ENCODE measurements at places on chromosomes 1 and 21.

GRCh38 chr21:45531393-45532215, 10.6 kb downstream of the SLC19A1 start:
- DNase-seq: peak; percentile 45

- no peak for DNase-seq
Observed at GRCh38 chr1:235984041-235984825, 80.7 kb downstream of the NID1 start.

DNA sequence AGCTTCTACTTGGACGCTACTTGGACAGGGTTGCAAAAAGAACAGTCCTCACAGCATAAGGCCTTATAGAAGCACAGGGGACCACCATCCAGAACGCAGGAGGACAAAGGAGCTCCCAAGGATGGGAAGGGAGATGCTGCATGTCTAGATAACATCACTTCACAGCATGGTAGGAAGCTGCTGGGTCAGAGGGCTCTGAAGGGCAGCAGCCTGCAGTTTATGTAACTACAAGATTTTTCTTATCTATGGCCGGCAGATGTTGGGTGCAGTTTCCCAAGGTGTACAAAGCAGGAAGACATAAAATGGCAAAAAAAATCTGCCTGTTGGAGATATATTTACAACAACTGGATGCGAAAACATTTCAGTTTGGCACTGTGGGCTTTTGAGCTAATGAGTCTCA, 45.3 kb upstream of the SLC5A9 start:
- DNase-seq: no peak

DNA sequence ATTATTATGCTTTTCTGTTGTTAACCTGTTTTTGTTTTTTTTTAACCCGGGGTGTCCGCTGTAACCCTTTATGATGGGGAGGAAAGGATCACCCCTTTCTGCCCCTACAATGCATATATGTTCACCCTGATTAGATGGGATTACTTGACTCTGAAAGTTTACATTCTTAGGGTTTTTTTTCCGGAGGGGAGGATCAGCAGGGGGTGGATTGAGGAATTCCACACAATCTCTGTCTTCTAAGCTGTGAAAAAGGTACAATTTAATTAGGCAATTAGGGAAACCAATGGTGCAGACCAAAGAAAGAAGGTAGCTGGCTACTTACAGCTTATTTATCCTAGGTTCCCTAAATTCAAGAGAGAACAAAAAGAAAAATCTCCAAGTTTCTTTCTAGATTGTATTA, 58.3 kb downstream of the EDEM3 start:
- peak; percentile 62 for DNase-seq

DNA sequence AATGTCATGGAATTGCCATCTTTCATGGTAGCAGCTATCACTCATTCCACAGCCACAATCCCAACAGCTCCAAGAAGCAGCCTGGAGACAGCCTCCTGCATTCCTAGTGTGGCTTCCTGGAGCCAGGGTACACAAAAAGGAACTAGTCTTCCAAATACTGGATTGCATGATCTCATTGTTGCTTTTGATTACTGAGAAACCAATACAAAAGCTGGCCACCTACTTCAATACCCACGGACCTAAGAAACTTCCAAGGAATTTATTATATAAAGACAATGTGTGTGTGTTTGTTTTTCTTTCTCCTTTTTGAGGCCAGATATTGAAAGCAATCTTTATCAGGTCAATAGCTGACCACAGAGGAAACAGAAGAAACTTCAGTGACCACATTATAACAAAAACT, 25.6 kb downstream of the CEP170 start:
- DNase-seq: no peak

- DNase-seq: peak; percentile 94
Observed at GRCh38 chr21:46153247-46154154, 1.9 kb downstream of the FTCD start.

GRCh38 chr1:239816081-239816782, 275.5 kb upstream of the FMN2 start:
- peak; percentile 87 for DNase-seq

DNA sequence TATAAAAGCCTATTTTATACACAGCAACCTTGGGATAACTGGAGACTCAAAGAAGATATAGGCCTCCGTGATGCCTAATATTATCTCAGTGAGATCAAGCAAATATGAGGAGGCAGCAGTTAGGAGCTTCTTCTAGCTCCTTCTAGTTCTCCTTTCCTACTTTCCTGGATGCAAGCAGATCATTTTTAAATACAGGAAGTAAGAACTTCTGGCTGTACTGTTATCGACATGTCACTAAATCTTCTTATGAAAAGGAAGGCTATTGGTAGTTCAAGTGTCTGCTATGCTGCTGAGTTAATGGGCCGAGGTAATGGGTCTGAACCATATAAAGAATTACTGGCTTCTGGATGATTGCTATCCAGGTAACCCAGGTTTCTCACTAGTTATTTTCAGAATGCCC, 15.9 kb downstream of the HSPA13 start:
- DNase-seq: no peak

- DNase-seq: no peak
Observed at GRCh38 chr1:223261914-223262313, 102.1 kb downstream of the SUSD4 start.

GRCh38 chr1:194309269-194309668, 1122.9 kb upstream of the B3GALT2 start:
- DNase-seq: no peak

GRCh38 chr1:200880212-200880611, 7.4 kb downstream of the GPR25 start:
- DNase-seq: peak; percentile 24

- DNase-seq: no peak
Observed at GRCh38 chr1:68045511-68046180, 4.8 kb downstream of the DIRAS3 start.

GRCh38 chr1:100249155-100249536, 488 bp downstream of the DBT start:
- no peak for DNase-seq

DNA sequence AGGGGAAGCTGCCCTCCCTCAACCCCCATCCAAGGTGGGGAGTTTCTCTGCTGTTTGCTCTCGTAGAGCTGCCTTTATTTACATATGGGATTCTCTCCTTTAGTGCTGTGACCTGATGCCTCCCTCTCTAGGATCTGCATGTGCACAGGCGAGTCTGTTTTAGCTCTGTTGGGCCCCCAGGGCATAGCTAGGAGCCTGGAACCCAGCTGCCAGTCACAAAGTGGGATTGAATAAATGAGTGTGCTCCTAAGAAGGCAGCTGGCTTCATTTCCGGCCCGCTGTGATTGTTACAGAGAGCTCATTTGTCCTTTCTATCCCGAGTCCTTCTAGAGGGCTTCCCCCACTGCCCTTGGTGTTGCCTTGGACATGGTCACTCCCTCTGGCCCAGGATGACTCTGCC, 176.6 kb downstream of the GRIK3 start:
- DNase-seq: no peak

DNA sequence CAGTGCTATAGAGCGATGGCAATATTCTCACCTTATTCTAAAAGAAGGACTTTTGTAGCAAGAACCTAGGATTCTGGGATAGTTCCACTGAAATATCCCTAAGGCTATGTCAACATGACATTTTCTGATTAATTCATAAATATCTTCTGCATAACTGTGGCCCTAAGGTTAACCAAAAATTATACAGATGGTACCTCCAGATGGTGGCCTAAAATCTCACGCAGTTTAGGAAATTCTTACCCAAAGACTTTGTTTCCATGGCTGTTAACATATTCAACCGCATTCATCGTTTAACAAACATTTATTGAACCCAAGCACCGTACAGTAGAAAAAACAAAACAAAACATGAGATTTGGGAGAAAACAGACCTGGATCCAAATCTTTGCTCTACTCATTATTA, 19.1 kb downstream of the NID1 start:
- DNase-seq: no peak

DNA sequence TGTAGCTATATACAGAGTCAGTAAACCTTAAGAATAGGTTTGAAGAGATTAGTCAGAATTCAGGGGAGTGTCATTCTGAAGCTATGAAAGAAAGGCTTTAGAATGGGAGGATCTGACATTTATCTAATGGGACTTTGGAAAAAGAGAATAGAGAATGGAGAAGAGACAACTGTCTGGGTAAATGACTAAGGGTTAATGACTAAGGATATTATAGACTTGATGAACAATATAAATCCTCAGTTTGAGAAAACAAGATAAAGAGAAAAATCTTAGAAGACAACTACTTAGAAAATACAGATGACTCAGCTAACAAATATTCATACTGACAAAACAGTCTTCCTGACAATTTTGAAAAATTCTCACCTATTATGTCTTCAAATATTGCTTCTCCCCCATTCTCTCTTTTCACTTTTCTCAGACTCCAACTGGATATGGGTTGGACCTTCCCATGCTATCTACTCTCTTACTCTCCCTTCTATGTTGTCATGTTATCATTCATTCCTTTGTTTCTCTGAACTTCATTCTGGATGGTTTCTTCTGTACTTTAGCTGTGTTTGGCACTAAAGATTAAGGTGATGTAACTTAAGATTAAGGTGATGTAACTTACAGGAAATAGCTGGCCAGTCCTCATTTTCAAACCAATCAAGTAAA, 20.4 kb downstream of the SLC16A1 start:
- no peak for DNase-seq

DNA sequence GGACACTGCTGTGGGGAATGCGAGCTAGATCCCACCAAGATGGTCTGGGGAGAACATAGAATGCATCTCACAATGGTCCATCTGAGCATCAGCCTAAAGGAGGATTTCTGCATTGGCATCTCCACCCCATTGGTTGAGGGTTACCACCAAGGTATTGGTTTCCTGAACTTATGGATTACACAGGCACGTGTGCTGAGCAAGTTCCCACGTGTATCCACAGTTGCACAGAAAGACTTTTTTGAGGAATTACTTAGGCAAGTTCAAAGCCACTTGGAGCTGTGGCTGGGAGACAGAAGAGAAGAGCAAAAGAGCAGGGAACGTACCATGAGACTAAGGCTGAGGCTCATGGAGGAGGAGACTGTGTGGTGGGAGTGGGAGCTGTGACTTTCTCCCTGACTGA, 43.1 kb downstream of the KCNA2 start:
- no peak for DNase-seq

- DNase-seq: no peak
Observed at GRCh38 chr1:119537966-119538365, 31.0 kb downstream of the HSD3B1 start.

DNA sequence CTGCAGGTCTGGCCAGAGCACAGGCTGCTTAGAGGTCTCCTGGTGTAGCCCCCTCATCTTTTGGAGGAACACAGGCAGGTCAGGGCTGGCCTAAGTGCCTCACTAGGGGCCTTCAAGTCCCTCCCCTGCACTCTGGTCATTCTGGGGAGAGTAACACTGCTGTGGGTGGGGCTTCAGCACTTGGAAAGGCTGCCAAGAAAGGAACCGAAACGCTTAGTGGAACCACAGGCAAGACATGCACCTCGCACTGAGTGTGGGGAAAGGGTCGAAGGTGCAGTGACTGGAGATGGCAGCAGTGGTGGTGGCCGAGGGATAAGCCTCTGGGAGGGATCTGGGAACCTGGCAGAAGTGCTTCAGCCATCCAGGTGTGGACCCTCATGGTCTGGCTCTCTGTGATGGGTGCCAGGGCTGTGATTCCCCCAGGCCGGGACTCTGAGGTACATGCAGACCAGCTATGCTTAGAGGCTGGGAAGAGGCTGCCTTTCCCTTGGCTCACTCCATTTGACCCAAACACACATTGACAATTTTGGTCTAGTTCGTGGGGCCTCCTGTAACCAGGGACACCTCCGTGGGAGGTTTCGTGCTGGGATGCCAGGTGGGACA, 182.9 kb upstream of the CSF3R start:
- DNase-seq: no peak

DNA sequence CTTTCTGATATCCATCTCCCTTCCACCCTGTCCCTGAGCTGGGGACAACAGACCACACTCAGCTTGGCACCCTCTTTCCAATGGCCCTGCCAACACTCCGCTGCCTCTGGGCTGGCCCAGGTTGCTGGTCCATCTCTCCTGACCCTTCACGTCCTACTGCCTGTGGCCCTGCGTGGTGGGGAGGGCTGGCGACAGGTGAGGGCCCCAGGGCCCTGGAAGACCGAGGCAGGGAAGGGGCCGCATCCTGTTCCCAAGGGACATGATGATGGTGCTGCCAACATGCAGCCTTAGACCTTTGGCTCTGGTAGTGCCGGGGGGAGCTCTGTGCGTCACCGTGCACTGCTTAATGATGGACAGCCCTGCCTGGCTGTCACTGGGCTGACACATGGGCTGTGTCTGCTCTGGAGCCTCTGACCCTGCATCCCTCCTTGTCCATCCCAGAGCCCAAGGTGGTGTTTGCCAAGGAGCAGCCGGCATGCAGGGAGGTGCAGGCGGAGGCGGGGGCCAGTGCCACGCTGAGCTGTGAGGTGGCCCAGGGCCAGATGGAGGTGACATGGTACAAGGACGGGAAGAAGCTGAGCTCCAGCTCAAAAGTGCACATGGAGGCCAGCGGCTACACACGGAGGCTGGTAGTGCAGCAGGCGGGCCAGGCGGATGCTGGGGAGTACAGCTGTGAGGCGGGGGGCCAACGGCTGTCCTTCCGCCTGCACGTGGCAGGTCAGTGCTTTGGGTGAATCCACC, 65.2 kb downstream of the OBSCN start:
- DNase-seq: peak; percentile 37

DNA sequence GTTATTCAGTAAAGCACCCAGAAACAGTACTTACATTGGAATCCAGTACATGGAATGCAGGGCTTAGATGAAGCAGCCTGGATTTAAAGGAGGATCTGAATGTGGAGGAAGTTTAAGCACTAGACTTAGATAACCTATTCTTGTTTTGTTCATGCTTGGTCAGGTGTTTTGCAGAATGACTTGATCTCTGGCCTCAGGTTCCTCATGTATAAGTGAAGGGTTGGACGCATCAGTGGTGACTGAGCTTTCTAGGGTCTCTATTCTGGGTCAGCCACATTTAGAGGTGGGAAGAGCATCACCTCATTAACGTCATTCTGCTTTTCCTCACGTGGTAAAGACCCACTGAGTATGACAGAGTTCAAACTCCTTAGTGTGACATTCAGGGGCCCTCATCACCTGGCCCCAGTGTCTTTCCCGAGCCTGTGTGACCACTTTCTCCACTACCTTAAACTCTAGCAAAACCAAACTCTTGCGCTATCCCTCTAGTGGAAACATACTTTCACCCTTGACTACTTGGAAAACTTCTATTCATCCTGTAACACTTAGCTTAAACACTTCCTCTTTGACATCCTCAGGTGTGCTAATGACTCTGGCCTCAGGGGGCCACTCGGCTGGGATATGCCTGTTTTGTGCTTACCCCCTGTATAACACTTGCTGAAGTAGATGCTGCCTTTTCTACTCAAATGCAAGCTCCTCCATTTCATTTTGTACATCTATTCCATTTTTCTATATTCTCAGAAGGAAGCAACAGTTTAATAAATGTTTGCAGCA, 871 bp upstream of the ERICH3 start:
- peak; percentile 63 for DNase-seq

GRCh38 chr1:219185486-219186117, 11.9 kb downstream of the LYPLAL1 start:
- DNase-seq: no peak

DNA sequence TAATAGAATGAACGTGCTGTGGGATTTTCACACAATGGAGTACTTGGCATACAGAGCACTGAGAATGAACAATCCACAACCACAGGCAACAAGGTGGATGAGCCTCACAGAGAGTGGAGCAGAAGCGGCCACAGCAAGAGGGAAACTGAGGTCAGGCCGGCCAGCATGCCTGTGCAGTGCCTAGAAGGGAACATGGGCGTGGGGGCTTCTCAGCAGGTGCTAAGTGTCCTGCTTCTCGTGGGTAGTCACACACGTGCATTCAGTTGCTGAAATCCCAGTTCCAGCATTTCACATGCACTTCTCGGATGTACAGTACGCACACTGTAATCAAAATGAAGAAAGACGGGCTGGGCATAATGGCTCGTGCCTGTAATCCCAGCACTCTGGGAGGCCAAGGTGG, 33.1 kb downstream of the WDR4 start:
- no peak for DNase-seq

GRCh38 chr1:24735509-24736375, 9.5 kb upstream of the CLIC4 start:
- DNase-seq: peak; percentile 87
